D341Med (cell line): ENCODE measurements at places on chromosomes 16 and 17.
A peak's percentile ranks its signal among the peaks of the same experiment; 100 is the strongest.

DNA sequence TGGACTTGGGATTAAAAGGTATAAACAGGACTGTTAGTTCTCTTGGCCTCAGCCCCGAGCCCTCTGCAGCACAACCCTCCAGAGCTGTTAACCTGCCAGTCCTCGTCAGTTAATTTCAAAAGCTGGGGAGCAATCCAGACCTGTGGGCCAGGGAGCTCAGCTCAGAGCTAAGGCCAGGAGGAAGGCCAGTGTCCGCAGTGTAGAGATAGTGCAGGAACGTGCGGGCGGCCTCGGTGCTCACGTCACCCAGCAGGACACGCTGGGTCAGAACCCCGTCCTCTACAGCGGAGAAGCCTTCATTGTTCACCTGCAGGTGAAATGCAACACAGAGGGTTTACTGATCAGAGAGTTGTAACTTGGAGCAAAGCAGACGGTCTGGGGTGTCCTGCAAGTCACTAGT, 15.4 kb upstream of the NLRC3 start:
- DNase-seq: no peak

DNA sequence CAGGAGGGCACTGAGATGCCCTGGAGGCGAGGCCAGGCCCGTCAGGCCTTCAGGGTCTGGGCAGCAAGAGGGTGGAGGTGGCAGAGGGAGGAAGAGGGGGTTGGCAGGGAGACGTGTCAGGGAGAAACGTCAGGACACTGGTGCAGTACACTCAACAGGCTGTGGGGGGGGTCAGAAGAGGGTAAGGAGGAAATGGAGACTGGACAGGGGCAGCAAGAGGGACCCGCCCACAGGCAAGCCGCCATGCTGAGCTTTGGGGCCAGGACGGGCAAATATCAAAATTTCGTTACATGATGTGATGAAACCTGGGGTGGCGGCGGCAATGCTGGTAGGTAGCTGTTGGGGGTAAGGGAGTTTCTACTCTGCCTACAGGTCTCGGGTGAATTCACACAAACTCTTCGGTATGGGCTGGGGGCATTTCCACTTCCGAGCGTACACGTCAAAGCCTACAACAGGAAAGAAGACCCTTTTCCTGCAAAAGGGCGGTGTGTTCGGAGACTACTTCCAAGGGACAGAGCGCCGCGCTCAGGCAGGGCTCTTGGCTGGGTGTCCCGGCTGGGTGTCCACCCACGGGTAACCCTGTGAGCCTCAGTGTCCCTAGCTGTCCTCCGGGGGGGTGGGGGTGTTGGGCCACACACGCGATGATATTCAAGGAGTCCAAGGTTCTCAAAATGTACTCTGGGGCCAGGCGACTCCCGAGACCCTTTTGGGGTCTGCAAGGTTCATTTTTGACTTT, 43.3 kb upstream of the ATP2A3 start:
- no peak for DNase-seq

DNA sequence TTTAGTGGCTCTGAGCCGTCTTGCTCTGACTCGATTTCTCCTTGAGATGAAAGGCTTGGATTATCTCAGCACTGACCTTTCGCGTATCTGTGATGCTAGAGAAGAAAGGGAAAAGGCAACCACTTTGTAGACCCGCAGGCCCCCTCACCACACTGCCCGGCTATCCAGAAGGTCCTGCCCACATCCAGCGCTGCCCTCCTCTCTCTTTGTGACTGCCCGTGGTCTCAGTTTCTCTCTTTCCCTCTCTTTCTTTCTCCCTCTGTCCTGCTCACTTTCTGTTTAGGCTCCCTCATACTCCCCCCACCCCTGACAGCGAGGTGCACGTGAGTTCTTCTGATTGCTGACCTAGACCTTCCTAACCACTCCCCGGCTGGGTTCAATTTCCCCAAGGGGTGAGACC, 12.8 kb upstream of the TBX21 start:
- DNase-seq: no peak

DNA sequence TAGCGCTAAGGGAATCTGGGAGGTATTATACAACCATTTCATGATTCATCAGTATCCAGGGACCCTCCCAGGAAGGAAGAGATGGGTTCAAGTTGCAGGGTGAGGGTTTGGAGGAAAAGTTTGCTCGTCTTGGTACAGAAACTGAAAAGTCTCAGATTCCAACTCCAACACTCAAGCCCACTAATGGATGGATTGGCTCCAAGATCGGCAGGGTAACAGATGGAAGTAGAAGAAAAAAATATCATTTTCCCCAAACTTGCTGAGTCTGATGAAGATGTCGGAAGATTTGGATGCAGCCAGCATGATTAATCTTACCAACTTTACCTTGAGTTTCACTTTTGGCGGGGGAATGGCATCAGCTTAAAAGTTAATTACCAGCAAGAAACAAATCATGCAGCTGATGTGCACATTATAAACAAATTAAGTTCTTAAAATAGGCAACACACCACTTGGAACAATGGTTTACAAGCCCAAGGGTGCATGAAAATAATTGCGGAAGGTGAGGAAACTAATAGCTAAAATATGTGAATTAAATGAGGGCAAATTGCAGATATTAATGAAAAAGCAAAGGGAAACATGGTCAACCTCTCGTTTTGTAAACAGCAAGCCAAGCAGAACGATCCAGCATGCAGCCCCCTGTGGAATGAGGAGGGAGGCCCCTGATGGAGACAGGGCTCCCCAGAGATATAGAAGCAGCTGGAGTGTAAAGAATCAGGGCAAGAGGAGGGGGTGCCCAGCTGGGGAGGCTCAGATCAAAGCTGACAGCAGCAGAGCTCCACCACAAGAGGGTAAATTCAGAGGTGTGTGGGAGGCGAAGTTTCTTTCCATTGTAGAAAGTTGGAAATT, 44.1 kb upstream of the GRIN2A start:
- DNase-seq: no peak

DNA sequence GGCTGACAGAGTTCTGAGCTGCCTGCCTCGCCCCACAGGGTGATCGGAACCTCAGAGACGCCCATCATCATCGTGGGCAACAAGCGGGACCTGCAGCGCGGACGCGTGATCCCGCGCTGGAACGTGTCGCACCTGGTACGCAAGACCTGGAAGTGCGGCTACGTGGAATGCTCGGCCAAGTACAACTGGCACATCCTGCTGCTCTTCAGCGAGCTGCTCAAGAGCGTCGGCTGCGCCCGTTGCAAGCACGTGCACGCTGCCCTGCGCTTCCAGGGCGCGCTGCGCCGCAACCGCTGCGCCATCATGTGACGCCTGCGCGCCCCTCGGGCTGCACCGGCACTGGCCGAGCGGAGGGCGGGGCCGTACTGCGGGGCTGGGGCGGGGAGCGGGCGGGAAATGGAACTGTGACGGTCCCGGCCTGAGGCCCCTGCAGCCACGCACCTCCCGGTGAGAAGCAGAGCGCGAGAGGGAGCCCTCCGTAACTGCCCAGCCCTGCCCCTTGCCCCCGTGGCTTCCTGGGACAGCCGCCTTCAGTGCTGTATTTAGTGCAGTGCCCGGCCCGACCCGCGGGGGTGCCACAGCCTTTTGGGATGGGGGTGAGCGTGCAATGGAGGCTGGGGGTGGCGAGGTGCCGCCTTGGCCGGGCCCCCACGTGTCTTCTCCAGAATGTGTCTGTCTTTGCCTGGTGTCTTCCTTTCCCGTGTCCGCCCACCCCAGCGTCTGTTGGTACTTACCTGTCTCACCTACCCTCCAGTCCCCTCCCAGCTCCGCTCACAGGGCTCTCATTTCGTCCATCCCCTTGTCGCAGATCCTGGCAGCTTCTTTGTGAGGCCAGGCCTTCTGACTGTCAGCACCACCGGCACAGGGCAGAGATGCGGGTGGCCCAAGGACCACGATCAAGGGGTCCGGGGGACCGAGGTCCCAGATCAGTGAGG, 9.8 kb downstream of the RASL10B start:
- DNase-seq: peak; percentile 62
